ENCODE measurements at places on chromosomes 11 and 22.

DNA sequence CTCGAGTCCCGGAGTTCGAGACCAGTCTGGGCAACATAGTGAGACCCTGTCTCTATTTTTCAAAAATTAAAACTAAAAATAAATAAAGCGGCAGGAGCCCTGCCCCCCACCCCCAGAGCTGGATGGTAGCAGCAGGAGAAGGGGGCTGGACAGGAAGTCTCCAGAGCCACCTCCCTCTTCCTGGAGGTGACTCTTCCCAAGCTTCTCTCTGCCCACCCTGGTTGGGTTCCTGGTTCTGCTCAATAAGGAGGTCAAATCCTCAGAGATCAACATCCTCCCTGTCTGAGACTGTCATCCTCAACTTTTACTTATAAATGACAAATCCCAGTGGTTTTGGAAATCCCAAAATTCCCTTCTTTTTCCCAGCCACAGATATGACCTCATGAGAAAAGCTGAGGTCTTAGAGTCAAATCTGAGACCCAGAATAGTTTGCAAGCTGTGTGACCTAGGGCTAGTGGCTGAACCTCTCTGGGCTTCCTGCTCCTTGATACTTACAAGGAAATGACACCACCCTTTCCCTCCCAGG is 987 bp downstream of the C1QTNF6 start:
- DNase-seq: no peak

DNA sequence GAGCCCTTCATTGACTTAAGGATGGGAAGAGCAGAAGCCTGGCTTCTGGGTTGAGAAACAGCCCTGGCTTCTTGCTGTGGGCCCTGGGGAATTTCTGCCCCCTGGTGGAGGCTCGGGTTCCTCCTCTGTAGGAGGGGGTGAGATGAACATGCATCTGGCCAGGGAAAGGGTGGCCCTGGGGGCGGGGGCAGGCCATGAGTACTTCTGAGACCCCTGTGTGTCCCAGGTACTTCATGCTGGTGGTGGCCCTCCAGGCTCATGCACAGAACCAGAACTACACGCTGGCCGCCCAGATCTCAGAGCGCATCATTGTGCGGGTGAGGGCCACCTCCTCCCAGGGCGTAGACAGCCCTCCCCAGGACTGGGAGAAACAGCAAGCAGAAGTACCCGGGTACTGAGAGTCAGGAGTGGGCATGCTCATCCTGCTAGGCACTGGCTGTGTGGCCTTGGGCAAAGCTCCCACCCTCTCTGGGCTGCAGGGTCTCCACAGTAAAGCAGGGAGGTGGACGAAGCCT is 15.8 kb downstream of the TMEM258 start:
- peak; percentile 23 for DNase-seq

GRCh38 chr11:64226507-64227051 is 505 bp downstream of the NUDT22 start:
- no peak for DNase-seq

GRCh38 chr11:111409915-111410314 is 30.8 kb upstream of the POU2AF1 start:
- DNase-seq: no peak

DNA sequence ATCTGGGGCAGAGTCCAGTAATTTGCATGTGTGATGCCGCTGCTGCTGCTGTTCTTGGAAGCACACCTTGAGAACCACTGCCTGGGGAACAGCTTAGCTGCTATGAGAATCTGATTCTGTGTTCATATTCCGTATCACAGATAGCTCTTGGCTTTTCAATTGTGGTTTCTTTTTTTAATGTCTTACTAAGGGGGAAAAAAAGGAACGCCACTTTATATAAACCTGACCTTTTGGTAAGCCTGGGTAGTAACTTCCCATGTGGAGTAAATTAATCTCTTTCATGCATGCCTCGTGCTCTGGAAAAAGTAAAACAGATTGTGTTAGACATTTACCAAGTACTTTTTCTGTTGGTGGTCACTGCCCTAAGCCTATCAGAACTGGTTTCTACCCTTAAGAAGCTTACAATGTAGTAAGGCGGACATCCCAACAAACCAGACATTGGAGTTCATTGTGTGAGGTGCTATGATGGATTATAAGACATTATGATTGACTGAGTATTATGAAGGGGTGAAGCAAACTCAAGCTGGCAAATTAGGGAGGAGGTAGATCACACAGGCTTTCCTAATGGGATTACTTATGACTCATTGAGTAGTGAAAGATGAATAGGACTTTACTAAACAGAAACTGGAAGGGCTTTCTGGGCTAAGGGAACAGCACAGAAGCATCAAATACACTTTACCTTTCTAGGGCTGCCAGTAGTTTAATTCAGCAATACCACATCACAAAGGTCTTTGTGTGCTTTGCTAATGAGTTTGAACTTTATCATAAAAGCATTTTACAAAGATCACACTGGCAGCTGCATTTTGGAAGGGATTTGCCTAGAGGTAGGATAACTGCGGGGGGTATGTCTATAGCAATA is 64.7 kb downstream of the MAML2 start:
- no peak for DNase-seq

GRCh38 chr11:74055938-74056337 is 47.1 kb upstream of the UCP3 start:
- DNase-seq: no peak

- no peak for DNase-seq
Observed at GRCh38 chr22:40107244-40107643, 70.5 kb upstream of the TNRC6B start.

GRCh38 chr11:68686486-68686885 is 2.1 kb downstream of the GAL start:
- no peak for DNase-seq

- DNase-seq: no peak
Observed at GRCh38 chr11:76047231-76047630, 159.1 kb downstream of the WNT11 start.

GRCh38 chr11:97948793-97949192 is 1072.0 kb upstream of the CNTN5 start:
- no peak for DNase-seq

- no peak for DNase-seq
Observed at GRCh38 chr11:132208477-132209055, 838.2 kb downstream of the NTM start.

- DNase-seq: no peak
Observed at GRCh38 chr11:119175493-119176077, 7.1 kb downstream of the NLRX1 start.

DNA sequence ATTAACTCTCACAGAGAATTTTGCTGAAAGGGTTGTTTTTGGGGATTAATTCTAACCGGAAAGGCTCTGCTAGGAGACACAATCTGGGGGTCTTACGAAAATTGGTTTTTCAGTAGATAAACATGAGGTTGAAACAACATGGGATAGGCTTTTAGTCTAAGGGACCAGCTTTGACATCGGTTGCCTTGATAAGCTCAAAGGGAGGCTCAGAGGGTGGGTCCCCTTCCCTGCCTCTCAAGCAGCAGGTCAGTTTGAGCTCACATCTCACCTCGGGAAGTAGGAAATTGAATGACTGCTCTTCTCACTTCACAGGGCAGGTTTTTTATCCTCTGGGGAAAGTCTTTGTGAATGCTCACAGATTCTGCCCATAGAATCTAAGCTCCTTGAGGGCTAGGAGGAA is 70.2 kb upstream of the KIRREL3 start:
- DNase-seq: no peak

DNA sequence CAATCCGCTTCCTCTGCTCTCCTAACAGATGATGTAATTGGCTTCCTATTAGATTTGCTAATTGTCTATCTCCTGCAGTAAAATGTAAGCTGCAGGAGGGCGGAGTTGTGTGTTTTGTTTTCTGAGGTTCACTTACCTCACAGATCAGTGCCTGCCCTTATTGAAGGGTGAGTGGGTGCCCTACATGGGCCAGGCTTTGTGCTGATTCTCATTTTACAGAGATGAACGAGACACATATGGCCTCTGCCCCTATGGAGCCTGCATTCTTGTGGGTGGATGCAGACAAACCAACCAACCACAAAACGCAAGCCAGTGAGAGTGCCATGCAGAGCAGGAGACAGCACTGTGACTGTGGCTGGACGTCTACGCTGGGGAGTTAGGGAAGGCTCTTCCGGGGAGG is 9.9 kb downstream of the TESMIN start:
- DNase-seq: no peak

- DNase-seq: no peak
Observed at GRCh38 chr11:104858882-104859775, 39.1 kb downstream of the CASP12 start.

- DNase-seq: no peak
Observed at GRCh38 chr11:117860139-117860538, 16.3 kb downstream of the FXYD6 start.

DNA sequence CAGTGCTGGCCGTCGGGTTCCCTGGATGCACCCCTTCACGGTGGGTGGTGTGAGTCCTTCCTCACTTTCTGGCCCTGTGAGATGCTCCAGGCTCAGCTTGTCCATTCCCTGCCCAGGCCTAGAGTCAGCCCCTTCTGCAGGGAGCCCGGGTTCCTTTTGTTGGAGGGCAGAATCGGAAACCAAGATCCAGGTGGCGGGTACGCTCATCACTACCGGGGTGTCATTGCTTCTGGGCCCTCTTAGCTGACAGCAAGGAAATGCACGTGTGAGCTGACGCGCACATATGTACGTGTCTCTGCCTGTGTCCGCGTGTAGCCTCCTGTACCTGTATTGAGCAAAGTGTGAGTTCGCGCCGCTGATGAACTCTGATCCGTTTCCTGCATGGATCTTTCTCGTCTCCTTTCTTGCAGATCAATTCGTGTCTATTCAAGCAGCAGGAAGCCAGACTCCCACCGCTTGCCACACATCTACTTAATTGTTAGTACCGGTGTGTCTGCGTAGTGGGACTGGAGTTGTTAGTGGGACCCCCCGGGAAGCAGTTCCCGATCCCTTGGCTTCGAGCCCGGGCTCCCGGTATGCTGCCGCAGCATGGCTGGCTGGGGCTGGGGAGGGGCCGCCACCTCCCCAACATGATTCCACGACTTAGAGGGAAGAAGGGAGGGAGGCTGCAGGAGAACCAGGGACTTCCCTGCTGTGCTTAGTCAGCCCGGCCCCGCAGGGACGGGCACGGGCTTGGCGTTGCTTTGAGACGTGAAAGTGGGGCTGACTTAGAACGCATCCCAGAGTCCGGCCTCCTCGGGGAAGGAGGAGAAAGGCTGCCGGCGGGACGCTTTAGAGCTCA is 35.9 kb upstream of the GRAMD4 start:
- no peak for DNase-seq

DNA sequence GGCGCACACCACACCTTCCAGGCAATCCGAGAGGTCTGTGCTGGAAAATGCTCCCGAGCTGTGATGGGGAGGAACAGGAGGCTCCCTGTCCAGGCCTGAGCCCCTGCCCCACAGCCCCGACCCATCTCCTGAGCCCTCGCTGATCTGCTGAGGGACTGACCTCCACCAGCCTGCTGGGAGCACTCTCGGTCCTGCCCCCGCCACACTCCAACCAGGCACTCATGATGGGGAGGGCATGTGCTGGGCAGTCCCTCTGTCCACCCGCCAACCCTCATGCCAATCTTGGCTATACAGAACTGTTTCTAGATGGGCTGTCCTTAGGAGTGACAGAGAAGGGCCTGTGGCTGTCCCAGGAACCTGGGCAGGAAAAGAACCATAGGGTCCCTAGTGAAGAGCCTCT is 70.8 kb downstream of the TRMU start:
- no peak for DNase-seq

DNA sequence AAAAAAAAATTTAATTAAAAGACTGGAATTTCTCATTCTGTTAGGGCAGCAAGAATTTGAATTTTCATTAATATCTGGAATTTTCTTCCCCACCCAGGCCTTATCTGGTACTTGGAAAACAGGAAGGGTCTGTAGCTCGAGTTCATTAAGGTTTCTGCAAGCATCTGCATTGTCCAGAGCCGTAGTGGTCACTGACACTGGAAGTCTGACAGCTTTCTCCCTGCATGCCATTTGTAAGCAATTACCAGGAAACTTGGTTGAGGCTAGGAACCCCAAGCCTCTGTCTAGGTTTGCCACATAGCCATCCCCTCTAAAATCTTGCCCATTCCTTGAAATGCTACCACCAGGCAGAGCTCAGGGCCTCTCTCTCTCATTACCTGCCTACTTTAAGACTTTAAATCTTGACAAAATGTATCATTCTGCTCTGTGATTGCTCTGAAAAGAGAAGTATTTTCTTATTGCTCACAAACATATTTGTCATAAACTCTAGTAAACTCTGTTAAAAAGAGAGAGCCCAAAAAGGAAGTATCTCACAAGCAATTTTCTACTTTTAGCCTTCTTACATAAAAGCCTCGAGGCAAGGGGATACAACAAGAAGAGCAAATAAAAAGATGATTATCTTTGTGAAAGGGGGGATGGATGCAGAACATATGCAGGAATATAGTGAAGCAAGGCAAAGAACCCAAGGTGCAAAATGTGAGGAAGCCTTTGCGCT is 5.5 kb upstream of the PGM2L1 start:
- DNase-seq: no peak

GRCh38 chr11:62771144-62772021 is at the start of gene TAF6L:
Gene TAF6L, plus strand, starts transcription at chr11:62771396. Its CDS starts 4,388 bp downstream, at chr11:62775784.
- peak; percentile 96 for DNase-seq

DNA sequence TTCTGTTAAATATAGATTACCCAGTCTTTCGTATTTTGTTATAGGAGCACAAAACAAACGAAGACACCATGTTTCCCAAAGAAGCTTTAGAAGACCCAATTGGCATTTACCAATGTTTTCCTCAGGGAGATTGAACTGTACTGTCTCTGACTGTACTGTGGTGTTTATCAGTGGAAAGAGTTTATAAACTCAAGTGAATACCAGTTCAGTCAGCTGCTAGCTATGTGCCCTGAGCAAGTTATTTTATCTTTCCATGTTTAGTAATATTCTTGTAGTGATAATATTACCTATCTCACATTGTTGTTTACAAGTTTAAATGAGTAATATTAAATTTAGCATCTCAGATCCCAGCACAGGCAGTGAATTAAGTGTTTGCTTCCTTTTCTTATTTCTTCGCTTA is 773.2 kb downstream of the KCNA4 start:
- no peak for DNase-seq

GRCh38 chr11:75349521-75350116 is 1.8 kb downstream of the ARRB1 start:
- DNase-seq: no peak

- no peak for DNase-seq
Observed at GRCh38 chr22:29834046-29834445, 4.0 kb downstream of the ASCC2 start.
